ENCODE measurements at places on chromosomes 2 and 18.
A peak's percentile ranks its signal among the peaks of the same experiment; 100 is the strongest.

DNA sequence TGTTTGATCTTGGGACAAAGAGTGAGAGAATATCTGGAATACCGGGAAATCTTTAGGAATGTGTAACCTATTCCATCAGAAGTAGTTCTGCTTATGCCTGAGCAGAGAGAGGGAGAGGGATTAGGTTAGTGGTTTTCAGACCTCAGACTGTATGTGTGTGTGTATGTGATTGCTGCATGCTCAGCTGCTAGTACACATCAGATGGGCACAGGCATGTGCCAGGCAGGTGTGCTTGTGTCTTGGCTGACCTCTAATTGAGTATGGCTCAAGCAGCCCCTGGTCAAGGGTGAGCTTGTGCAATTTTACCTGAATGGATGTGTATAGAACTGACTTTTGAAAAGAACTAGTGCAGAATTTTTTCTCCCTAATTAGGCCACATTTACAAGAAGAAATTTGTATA is 91.2 kb downstream of the INSIG2 start:
- DNase-seq: no peak

- DNase-seq: no peak
These were observed 331.1 kb downstream of the FSIP2 start for GRCh38 chr2:186069676-186070075.

GRCh38 chr2:75311993-75312392 is 112.7 kb upstream of the TACR1 start:
- DNase-seq: peak; percentile 9

DNA sequence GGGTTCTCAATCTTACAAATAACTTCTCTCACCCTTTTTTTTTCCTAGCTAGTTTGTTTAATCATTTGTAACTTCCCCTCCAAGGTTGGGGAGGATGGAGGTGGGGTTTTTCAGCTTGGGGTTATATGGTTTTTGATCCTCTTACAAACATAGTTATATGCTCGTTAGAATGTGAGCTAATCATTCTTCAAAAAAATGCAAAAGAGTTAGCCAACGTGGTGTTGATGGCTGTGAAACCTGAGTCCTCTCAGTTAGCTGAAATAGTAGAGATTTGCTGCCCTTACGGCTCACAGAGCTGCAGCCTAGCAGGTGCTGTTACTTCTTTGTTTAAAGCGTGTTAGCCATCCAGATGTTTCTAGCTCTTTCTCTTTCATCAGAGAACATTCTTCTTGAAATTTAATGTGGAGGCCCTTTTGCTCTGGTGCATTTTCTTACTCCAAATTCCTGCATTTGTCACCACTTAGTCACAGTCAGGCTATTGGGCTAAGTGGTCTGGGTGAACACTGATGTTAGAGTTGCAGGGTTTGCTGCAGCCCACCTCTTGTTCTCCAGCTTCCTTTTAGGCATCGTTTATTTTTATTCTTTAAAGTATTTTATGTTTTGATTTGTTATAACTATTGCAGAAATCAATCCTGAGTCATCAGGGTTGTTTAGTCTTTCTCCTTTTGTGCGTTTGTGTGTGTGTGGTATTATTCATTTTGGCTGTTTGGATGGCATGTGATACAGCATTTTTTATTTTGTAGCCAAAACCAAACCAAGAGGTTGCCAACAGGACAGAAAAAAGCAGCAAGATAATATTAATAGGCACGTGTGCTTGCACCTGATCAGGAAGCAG is 41.1 kb downstream of the LIMS1 start:
- DNase-seq: no peak

DNA sequence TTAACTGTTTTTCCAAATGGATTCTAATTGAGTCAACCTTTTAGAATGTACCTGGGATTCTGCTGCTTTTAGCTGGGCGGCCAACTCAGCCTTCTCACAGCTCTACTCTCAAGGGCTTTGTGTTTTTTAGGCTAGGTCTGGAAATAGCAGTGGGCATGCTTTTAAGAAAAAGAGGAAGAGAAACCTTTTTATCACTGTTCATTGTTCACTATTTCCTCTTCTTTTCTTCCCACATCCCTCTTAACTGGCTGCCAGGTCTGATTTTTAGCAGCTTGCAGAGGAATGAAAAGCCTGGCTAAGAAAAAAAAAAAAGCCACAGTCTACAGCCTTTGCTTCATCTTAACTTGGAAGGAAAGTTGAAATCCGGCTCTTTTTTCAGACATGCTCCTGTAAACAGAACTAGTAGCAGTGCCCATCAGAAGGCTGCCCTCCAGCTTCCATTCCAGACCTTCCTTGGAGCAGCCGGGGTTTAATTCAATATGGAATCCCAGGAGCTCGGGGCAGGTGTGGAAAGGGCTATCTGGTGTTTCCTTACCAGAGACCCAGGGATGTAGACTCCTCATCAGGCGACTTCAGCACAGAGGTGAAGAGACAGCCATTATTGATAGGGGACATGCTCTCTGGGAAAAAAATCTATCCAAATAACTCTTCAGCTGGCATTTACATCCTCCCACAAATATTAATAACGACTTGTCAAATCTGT is 230.7 kb downstream of the MYO3B start:
- DNase-seq: no peak

GRCh38 chr2:62238236-62238635 is 42.3 kb downstream of the B3GNT2 start:
- DNase-seq: no peak

DNA sequence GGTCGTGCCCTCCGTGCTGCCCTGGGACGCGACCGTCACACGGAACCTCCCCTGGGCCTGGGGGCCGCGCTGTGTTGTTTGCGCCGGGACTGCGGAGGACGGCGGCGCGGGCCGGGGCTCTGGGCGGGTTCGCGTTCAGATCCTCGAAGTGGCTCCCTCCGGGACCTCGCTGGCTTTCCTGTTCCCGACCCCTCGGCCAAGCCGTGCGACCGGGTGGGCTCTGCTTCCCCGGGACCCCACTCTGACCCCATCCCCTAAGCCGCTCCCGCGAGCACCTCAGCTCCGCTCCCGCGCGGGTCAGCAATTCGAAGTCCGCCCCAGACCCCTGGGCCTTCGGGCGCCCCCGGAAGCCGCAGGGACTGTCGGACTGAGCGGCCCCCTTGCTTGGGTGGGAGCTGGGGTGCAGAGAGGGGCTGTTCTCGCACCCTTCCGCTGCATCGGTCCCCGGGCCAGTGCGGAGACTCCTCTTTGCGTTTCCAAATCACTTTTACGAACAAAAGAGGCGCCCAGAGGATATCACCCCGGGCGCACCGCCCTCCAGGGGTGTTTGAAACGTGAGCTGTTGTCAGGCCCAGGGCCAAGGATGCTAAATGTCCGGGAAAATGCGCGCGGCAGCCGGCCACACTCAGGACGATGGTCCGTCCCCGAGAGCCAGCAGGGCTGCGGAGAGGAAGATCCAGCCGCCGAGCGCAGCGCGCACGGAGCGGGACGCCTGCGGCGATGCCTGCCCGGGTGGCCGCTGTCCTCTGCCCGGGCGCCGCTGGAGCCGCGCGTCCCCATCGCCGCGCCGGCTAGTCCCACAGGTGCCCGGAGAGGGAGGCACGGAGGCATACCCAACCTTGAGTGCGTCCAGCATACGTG is 73.5 kb downstream of the ZCCHC2 start:
- no peak for DNase-seq

DNA sequence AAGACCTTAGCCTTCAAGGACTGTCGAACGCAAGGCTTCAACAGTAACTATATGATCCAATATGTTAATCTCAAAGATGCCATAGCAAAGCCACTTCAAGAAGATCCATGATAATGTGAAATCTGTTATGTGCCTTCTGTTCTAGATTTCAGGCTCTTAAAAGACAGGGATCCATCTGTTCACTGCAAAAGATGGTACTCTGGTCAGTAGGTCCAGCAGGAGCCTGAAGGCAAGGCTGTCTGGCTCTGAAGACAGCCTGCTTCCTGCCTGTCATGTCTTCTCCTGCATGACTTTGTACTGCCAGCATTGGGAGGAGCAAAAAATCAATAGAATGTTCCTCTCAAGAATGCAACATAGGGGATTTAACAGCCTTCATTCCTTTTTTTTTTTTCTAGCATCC is 270.8 kb upstream of the PARD3B start:
- no peak for DNase-seq

GRCh38 chr2:46825939-46826568 is 89.6 kb downstream of the MCFD2 start:
- DNase-seq: no peak

DNA sequence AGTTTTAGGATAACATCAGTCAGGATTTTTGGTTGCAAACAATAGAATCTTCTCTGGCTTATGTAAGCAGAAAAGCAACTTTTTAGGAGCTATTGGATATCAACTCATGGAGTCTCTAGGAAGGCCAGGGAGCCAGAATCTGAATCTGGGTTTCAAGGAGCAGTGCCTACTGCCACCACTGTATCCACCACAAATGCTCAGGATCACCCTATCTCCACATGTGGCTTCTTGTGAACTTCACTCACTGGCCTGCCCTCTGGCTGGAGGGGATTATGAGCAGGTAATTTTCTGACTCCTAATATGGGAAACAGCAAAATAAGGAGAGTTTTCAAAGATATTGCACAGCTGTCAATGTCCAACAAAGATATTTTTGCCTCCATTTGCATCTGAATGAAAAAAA is 142.9 kb downstream of the PKP4 start:
- no peak for DNase-seq

GRCh38 chr2:94602466-94602865 is 268.8 kb upstream of the TEKT4 start:
- DNase-seq: no peak

- DNase-seq: peak; percentile 58
These were observed 16.9 kb upstream of the ZCCHC2 start for GRCh38 chr18:62505669-62506494.

DNA sequence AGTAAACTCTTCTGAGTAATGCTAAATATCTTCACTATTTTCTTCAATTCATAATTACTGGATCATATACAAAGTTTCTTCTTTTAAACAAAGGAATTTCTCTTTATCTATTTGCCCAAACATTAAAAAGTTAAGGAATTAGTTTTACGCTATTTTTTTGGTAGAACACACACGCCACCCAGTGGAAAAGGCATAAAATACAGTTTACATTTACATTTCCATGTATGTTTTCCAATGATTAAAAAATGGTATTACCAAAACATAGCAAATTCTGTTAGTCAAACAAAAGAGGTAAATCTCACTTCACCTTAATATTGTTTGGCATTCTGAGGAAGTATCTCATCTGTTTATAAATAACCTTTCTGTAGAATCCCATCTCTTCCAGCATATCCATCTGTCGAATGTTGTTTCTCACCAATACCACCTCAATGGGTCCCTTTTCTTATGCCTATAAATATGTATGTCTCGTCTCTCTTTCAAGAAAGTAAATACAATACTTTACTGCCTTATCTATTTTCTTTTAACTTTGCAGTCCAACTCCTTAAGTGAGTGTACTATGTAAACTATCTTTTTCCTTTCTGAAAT is 7.2 kb downstream of the BOLL start:
- DNase-seq: peak; percentile 15

DNA sequence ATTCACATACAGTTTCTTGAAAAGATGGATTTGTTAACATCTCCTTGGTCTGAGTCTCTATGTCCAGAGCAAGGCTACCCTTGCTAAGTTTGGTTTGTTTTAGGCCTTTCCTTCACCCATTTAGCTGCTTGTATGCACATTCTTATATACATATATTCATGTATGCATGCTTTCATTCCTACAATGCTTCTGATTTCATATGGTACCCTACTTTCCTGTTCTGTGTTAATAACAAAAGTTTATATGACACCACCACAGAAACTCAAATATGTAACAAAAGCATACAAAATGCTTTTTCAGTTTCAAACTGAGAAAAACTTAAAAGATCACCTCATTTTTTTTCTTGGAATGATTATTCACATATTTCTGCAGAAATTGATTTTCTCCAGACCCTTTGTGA is 39.4 kb downstream of the OSGEPL1 start:
- no peak for DNase-seq

GRCh38 chr2:156680266-156680665 is 244.1 kb downstream of the GPD2 start:
- DNase-seq: no peak

DNA sequence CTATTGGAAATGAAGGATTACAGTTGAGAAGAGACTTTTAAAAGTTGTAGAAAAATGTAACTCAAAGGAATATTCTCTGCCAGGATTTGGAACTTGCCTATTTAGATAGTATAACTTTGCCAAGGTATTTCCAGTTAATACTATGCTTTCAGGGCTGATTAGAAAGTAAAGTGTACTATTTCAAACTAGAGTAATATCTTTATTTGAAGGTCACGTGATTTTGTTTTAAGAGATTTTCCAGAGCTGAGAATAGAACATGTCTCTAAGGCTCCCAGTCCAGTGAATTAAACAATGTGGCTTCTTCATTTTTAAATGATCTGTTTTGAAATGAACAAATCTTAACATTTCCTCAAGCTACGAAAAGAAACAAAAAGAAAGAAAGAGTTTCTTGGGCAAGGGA is 53.9 kb downstream of the CCDC148 start:
- no peak for DNase-seq

- DNase-seq: peak; percentile 1
These were observed at the start of gene CCDC178 for GRCh38 chr18:33440060-33441043. CCDC178 (minus strand) TSS chr18:33440721; CDS start chr18:33412088, 28,633 bp downstream.

GRCh38 chr2:128692895-128693742 is 374.5 kb upstream of the HS6ST1 start:
- DNase-seq: no peak

DNA sequence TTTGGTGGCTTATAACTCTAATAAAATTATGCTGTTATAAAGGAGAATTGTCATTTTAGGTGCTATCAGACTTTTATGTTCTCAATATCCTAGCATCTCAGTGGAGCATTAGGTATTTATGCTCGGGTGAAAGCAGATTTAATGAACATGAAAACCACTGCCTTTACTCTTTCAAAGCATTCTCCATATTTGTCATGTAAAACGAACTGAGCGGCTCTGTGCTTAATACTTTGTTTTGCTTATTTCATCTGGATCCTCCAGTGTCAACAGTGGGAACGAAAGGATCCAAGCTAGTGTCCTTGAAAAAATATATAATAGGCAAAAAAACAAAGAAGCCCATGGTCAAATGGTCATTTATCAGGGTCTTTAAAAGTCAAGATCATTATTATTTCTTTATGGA is 53.5 kb downstream of the THSD7B start:
- DNase-seq: no peak

- DNase-seq: no peak
These were observed 22.2 kb upstream of the EPC2 start for GRCh38 chr2:148622366-148622765.

DNA sequence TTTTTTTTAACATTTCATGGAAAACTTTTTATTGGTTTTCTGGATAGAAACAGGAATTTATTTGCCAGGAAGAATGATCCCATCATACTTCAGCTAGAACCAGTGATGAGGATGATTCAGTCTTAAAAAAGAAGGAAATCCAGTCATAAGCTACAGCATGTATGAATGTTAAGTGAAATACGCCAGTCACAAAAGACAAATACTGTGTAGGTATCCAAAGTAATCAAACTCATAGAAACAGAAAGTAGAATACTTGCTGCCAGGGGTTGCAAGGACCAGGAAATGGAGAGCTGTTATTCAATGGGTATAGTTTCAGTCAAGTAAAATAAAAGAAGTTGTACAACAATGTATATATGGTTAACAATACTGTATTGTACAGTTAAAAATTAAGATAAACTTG is 21.3 kb downstream of the PSME4 start:
- DNase-seq: no peak
